NCI-H1694 (cell line): ENCODE measurements at places on chromosomes 3 and 15.

GRCh38 chr3:111072031-111072921, 660 bp downstream of the NECTIN3 start:
- DNase-seq: no peak

DNA sequence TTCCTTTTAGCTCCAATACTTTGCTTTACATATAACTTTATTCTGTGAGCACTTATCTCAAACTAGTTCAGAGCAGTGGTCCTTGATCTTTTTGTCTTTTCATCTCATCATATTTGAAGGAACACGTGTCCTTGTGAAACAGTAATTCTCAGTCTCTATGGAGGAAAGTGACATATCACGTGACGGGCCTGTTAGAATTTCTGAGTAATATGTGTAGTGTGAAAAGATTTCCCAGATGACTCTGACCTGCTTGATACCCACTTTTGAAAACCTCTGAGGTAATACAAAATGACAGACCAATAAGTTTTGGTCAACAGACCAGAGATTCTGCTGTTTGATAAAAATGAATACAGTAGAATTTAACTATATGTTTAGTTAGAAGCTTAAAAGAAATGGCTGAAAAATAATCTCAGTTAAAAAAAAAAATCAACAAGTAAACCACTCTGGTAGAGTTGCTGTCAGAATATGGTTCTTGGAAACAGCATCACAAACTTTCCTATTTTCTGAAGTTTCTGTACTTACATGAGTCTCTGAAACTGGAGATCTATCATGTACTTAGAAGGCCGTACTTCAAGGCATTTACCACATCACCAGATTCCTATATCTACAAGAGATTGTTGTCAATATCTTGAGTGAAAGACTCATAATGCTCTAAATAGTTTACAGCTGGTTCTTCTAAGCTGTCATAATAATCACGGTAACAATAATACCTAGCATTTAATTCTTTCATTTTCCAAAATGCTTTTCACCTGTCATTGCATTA, 590.2 kb upstream of the TBL1XR1 start:
- no peak for DNase-seq

DNA sequence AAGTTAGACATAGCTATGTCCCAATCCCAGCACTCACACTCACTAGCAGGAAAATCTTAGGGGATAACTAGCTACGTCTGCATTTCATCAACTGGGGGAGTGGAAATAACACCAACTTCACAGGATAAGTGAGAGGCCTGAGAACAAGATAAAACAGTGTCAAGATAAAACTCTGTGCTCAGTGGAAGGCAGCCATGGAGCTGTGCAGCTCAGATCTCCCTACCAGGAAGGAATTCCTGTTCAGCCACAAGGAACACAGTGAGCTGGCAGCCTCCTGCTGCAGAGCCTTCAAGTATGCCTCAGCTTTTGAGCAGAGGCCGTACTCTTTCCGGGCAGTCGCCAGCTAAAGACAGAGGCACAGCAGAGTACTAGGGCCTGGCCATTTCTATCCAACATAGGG, 115.8 kb upstream of the TOPAZ1 start:
- no peak for DNase-seq

- no peak for DNase-seq
These were observed 240.1 kb downstream of the ISL2 start for GRCh38 chr15:76576523-76577279.

GRCh38 chr3:34504366-34504765, 705.9 kb downstream of the PDCD6IP start:
- DNase-seq: no peak

GRCh38 chr3:156743859-156744258, 69.5 kb downstream of the TIPARP start:
- DNase-seq: no peak

DNA sequence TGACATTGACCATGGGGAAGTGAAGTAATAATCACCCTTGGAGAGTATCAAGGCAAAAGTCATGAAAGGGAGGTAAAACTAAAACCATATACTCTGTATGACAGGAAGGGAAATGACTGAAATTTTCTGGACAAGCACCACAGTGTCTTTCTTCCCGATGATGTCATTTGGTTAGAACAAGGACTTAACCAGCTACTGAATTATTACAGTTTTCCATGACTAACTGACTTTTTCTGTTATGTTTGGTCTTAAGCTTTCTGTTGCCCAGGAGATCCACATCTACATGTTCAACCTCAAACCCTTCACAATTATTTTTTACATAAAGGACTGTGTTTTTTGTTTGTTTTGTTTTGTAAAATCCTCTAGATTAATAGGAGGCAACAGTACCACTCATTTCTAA, 191.9 kb upstream of the IL12A start:
- no peak for DNase-seq
